A549 treated with CpdA at 1 μM for 4 hours (cell line): ENCODE measurements at places on chromosomes 3 and 15. TPM values are rescaled to one million over a fixed set of nuclear protein-coding genes. Genes with fewer than 3 reads are reported as not detected.

The FBXO40 gene
- not detected in 5 replicates for total RNA-seq

The BDH1 gene
- total RNA-seq: 2.8 to 4.2 TPM (median 2.9 TPM) in 5 replicates

The GABRG3 gene
- total RNA-seq: 0.17 to 0.64 TPM (median 0.42 TPM) in 4 of 5 replicates, not detected in the other

The GHSR gene
- total RNA-seq: not detected in 5 replicates

The ABI3BP gene
- 0.75 to 2.8 TPM (median 0.99 TPM) in 5 replicates for total RNA-seq

The ISLR gene
- 0.14 to 0.44 TPM (median 0.38 TPM) in 5 replicates for total RNA-seq

The PPM1L gene
- total RNA-seq: 0.54 to 0.90 TPM (median 0.61 TPM) in 5 replicates

The AMT gene
- 0.09 to 0.38 TPM (median 0.35 TPM) in 4 of 5 replicates, not detected in the other for total RNA-seq

The SERINC4 gene
- 0.05 to 0.12 TPM (median 0.08 TPM) in 4 of 5 replicates, not detected in the other for total RNA-seq

The CFAP20DC gene
- total RNA-seq: 2.2 to 2.7 TPM (median 2.3 TPM) in 5 replicates

The FAM3D gene
- total RNA-seq: 0.10 TPM in 1 of 5 replicates, not detected in the others

The SLC24A5 gene
- total RNA-seq: not detected in 5 replicates

The PLSCR2 gene
- not detected in 5 replicates for total RNA-seq

The SLC22A14 gene
- total RNA-seq: 0.06 to 0.10 TPM in 2 of 5 replicates, not detected in the others

The AHSG gene
- 0.09 to 0.12 TPM (median 0.11 TPM) in 3 of 5 replicates, not detected in the others for total RNA-seq

The TTLL13 gene
- total RNA-seq: 0.22 to 1.1 TPM (median 0.47 TPM) in 5 replicates
